ENCODE measurements at places on chromosomes 12 and 14.

DNA sequence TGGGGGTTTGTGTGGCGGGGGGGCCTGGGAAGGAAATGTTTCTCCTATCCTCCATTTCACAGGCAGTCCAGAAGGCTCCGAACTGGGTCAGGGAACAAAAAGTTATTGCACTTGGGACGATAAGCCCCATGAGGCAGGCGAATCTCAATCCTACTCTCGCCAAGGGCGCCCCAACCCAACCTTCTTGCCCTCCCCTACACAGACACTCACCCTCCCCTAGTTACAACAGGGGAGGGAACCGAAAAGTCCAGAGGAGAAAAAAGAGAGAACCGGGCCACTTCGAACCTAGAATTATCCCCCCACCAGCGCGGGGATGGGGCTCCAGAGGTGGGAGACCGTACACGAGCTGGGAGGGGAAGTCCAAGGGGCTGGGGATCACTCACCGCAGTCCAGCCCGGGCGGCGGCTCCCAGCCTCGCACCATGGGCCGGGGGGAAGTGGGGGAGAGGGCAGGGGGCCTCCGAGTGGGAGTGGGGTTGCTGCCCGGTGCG, 357 bp downstream of the HOMEZ start:
- DNase-seq = no peak

DNA sequence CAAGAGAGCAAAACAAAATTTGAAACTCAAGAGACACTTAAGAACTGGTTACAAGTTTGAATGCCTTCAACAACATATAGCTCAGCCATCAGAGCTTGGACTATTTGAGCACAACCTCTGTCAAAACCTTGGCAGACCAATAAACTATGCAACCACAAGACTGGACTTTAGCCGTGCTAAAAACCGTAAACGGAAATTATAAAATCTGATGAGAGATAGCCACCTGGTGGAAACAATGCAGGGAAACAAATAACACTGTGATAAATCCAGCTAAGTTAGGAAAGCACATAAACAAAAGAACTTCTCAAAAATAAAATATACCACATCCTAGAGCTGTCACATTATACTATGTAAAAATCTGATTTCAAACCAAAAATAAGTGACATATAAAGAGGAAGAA, 1074.2 kb upstream of the NOVA1 start:
- peak; percentile 32 for DNase-seq

DNA sequence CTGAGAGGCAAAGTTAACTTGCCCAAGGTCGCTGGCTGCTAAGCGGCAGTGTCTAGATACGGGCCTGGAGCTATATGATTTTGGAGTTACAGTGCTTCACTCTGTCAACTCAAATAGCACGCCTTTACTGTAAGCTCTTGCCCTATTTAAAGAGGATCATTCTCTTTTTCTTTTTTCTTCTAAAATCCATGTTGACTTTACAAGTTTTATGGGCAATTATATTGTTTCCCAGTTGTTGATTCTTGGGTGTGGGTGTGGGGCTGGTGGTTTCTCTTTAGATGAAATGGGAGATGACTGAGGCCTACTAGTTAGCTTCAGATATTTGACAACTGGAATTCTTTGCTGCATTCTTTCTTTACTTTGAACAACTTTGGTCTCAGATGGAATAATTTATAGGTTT, 70.7 kb downstream of the C12orf75 start:
- no peak for DNase-seq

GRCh38 chr14:96077983-96078624, 38.9 kb downstream of the C14orf132 start:
- DNase-seq = no peak

DNA sequence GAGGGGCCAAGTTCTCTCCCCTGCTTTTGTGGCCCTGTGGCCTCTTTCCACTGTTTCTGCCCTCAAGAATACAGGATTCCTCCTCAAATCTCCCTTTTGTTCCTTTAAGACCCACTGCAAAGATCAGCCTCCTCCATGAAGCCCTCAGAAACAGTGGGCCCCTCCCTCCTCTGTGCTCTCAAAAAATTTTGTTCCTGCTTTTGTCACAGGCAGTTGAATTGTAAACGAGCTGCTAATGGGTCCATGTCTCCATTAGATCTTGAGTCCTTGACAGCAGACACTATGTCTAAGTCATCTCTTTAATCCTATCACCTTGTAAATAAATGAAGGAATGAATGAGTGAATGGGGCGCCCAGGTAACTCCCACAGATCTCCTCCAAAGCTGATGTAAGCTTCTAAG, 175.2 kb downstream of the ESRRB start:
- no peak for DNase-seq

- no peak for DNase-seq
Measured at GRCh38 chr12:57419495-57419894, 11.3 kb downstream of the R3HDM2 start.

DNA sequence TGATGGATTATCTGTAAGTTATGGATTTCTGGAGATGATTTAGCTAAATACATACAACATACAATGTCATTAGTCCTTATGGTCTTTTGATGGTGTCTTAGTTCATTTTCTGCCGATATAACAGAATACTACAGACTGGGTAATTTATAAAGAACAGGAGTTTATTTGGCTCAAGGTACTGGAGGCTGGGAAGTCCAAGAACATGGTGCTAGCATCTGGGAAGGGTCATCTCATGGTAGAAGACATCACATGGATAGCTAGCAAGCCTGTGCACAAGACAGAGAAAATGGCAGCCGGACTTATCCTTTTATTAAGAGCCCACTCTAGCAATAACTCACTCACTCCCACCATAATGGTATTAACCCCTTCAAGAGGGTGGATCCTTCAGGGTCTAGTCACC, 24.2 kb downstream of the KLHL28 start:
- no peak for DNase-seq

DNA sequence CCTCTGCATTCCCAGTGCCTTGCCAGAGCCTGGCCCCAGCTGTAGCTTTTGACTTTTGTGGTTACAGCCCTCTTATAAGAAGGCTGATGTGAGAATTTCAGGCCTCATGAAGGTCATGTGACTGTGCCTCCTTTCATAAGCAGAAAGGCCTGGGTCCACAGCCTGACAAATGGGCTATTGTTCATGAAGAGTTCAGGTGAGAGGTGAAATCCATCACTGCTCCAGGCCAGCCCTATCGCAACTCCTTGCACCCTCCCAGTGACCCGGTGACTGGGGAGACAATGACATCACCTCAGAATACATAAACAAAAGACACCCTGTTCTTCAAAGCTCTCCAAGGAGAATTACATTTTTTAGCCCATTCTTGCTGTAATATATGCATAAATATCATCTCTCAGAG, 321.5 kb downstream of the PCNX1 start:
- DNase-seq = peak; percentile 58

GRCh38 chr14:70884595-70885342, 22.5 kb upstream of the PCNX1 start:
- DNase-seq = no peak

DNA sequence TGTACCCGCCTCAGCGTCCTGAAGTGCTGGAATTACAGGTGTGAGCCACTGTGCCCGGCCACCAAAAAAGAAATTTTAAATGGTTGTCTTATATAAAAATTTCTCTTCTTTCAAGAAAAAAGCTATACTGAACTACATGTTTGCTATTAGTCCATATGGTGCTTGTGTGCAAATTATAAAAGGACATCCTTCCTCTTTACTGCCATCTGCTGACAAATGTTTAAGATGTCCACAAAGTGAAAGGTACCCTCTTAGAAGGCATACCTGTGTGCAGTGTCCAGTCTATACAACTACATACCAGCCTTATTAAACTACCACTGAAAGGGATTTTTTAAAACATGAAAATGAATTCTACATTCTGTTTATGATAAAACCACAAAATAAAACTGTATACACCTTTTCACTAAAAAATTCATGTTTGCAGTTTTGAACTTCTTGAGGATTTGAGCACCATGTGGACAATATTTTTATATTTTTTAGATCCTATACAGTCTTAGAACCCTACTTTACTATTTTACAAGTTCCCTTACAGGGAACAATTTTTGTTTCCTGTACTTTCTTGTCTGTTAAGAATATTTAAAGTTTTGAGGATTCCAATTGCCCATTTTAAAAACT, 32.8 kb upstream of the TOMM20L start:
- DNase-seq = peak; percentile 39

- no peak for DNase-seq
Measured at GRCh38 chr14:28746247-28746646, 20.3 kb upstream of the FOXG1 start.

DNA sequence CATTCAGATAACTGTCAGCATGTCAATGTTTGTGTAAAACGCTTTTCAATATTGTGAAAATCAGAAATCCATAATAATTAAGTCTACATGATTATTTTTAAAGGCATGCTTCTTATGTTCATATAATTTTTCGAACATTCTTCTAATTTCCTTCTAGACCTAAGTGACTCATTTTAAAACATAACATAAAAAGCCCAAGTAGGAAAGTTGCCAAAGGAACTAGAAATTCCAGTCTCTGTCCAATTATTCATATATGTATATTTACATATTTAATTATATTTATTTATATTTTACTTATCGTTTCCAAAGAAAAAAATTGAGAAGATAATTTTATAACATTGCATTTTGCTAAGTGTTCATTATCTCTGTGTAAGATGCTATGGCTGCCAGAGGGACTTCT, 110.4 kb downstream of the TMTC1 start:
- no peak for DNase-seq

DNA sequence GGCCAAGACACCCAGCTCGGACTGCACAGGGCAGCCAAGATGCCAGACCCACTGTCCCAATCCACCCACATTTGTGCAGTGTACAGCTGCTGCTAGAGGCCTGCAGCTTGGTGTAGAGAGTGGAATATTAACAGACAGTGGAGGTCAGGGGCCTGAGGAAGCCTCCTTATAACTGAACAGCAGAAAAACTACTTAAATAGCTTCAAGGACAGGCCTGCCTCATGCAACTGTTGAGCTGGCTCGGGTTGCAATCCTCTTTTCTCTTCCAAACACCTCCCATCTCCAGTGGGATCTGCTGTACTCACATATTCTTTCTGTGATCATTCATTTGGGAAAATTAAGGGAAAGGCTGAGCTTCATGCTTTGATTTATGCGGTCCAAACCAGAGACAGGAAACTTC, 1043.2 kb upstream of the TMEM132C start:
- DNase-seq = no peak

DNA sequence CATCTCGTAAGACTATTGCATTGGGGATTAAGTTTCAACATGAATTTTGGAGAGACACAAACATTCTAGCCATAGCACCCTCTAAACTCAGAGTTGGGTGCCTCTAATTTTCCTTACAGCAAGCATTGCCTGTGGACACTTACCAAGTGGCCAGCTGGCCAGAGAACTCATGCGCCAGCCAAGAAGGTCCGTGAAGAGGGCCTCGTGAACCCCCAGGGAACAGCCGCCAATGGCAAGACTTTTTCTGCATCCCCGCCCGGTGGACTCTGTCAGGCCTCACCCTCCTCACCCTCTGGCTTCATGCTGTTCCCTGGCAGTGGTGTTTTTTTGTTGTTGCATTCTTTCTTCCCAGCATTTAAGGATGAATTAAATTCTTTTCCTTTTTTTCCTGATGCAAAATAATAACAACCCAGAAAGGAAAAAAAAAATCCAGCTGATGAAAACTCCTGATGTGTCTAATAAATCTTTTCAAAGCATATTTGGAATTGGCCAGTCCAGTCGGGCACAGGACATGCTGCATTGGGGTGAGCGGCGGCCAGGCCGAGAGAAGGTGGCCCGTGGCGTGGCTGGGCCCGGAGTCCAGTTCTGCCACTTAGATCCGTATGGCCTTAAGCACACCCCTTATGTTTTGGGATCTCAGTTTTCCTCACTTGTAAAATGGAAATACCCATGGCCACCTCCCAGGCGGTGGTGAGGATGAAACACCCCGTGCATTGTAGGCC, 191.9 kb upstream of the DIO3 start:
- no peak for DNase-seq

GRCh38 chr12:93592641-93593406, 20.3 kb downstream of the SOCS2 start:
- DNase-seq = no peak

- DNase-seq = no peak
Measured at GRCh38 chr12:64824130-64824499, 332 bp upstream of the TBC1D30 start.

- no peak for DNase-seq
Measured at GRCh38 chr12:93370947-93371346, 6.8 kb upstream of the NUDT4 start.

GRCh38 chr12:127819056-127819455, 447.9 kb upstream of the TMEM132C start:
- DNase-seq = no peak

GRCh38 chr12:11814374-11814773, 164.9 kb downstream of the ETV6 start:
- peak; percentile 86 for DNase-seq

DNA sequence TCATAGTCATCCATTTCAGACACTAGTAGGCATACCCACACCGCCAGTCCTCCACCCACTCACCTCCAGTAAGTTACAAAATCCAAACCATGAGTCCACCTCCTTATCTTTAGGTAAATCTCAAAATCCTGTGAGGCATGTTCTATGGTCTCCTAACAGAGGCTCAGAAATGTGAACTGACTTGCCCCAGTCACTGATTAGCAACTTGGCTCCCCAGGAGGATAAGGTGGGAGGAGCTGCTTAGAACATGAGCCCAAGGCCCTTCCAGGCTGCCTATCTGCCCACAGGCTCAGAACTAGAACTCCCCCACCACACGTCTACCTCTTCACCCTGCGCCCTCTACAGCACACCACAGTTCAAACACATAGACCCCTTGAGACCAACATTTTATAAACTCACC, 19.9 kb downstream of the SETD3 start:
- no peak for DNase-seq

- no peak for DNase-seq
Measured at GRCh38 chr14:57755018-57755521, 110.8 kb downstream of the SLC35F4 start.

GRCh38 chr12:15741082-15741481, 48.1 kb downstream of the EPS8 start:
- DNase-seq = no peak

GRCh38 chr14:96631621-96632362, 129.6 kb downstream of the PAPOLA start:
- DNase-seq = no peak

- no peak for DNase-seq
Measured at GRCh38 chr12:68403296-68403695, 71.1 kb upstream of the MDM1 start.

GRCh38 chr12:4477129-4477528, 31.5 kb upstream of the FGF6 start:
- no peak for DNase-seq

DNA sequence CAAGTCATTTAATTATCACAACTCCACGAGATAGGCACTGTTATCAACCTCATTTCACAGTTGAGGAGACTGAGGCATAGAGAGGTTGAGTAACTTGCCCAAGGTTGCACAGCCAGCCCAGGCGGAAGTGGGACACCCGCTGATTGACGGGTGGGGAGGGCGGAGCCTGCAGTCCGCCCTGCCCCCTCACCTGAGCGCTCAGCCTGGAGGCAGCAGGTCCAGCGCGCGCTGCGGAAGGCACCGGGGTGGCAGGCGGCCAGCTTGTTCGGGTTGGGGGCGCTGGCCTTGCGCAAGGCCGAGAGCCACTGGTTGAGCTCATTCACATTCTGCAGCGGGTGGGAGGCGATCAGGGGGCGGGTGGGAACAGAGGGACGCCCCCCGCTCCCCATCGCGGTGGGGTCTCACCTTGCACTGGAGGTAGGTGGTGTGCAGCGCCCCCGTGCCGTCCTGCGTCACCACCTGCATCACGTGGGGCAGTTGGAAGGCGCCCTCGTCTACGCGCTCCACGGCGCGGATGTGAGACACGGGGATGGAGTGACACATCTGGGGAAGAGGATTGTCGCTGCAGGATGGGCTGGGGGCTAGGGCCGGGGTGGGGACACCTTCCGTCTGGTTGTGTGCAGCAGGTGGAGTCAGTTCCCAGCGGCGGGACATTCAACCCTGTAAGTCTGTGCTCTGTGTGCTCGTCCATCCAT, 31.7 kb downstream of the RASAL1 start:
- DNase-seq = no peak

GRCh38 chr12:86421333-86421732, 165.1 kb upstream of the MGAT4C start:
- no peak for DNase-seq
